ENCODE measurements at places on chromosomes 7 and 10.

DNA sequence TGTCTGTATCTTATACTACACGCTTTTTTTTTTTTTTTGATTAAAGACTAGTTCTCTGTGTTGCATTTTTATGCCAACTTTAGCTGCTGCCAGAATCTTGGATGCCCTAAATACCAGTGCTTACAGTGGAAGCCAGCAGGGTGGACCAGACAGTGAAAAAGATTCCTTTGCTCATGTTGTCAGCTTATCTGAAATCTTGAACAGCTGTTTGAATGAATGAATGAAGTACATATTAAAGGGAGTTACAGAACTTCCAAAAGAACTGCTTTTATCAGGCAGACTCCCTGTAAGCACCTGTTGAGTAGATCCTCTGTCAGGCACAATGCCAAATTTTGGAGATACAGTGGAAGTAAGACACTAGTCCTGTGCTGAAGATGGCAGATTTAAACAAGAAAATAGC, 184.9 kb downstream of the PPP1R9A start:
- no peak for DNase-seq

- no peak for DNase-seq
Observed at GRCh38 chr7:16652888-16653287, 6.9 kb downstream of the BZW2 start.

GRCh38 chr10:99236627-99237309, 1.1 kb upstream of the HPSE2 start:
- DNase-seq = no peak

DNA sequence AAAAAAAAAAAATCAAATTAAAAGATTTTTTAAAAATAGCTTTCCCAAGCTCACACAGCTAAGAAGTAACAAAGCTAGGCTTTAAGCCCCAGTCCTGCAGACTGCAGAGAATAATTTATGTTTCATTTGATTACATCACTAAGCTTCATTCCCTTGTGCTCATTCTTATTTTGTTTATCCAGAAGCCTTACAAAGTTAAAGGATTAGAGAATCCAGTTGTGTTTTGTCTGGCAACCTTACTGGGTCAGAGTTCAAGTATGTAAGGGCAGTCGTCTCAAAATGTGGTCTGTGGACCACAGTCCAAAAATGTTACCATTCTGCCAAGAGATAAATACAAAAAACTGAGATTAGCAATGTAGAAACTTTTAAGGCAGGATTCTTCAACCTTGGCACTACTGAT, 32.1 kb upstream of the EZH2 start:
- no peak for DNase-seq

GRCh38 chr7:109387530-109387929, 817.9 kb downstream of the DNAJB9 start:
- DNase-seq = no peak

DNA sequence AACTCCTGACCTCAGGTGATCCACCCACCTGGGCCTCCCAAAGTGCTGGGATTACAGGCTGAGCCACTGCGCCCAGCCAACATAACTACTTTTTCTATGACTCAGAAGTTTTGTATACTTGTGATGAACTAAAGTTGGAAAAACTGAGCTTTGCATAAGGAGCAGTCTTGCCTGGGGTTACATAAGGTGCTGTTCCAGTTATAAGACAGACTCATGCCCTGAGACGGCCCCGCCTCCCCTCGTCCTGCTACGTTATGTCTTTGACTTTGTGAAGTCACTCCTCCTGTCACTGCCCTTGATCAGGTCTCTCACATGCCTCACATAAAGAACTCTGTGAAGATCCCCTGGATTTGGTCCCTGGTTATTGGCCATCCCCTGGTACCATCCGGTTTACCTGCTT, 40.4 kb upstream of the OPN4 start:
- no peak for DNase-seq

DNA sequence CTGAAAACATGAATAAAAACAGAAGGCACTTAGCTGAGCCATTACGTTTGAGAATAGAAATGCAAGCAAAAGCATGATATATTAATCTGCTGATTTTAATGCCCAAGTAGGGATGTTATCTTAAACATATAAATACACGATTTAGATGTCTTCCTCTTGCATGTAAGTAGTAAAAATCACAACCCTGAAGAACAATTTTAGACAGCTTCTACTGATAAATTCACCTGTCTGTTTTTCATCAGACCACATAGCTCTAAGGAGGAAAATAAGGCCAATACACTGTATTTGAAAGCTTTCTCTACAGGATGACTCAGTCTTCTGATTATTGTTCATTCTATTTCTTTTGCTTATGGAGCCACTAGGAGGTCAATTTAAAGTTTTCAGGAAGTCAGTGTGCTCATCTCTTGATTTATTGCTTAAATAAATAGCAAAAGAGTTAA, 210.9 kb upstream of the CHRM2 start:
- no peak for DNase-seq

- DNase-seq = no peak
Observed at GRCh38 chr7:50591098-50591479, 25.9 kb upstream of the DDC start.

DNA sequence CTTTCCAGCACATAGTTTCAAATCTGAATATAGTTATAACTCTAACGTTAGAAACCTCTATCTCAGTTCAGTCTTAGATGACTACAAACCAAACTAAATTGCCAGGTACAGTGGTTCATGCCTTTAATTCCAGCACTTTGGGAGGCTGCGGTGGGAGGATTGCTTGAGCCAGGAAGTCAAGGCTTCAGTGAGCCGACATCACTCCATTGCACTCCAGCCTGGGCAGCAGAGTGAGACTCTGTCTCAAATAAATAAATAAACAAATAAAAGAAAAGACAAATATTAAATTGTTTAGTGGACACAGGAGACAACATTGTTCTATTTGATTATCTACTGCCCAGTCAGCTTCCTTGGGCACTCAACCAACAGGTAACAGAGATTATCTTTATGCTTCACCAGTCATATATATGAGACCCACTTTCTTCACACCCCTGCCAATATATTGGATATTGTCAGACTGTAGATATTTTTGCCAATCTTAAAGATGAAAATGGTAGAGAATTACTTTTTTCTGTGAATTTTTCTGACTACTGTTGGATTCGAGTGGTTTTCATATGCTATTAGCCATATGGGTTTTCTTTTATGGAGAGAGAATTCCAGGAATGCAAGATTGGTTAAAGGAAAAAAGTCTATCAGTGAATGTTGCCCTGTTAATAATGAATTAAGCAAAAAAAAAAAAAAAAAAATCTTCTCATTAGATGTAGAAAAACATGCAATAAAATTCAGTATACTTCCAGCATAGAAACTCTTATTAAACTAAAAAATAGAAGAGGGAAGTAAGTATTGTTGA, 16.0 kb downstream of the HDAC9 start:
- no peak for DNase-seq

DNA sequence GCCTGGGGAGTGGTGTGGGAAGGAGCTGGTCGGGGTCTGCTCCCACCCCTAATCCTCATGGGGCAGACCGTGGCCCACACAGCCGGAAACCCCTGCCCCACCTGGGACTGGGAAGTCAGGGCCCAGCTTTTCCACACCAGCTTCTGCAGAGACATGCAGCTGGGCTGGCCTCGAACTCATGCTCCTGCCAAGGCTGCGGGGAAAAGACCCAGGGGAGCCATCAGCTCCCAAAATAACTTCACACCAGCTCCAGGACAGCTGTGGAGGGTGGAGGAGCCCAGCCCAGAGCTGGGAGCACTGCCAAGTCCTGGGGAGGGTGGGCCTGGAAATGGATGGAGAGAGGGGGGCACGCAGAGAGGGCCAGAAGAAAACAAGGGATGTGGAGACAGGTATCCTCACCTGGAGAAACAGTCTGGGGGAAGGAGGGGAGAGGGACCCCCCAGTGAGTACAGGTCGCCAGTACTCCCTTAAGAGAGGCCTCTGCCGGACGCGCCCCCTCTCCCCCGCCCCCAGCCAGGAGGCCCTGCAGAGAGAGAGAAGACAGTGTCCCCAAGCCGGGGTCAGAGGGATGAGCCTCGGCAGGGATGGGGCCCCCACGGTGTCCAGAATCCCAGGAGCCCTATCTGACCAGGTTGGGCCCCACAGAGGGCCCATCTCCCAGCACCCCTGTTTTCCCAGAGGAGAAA, 11.5 kb upstream of the GRIFIN start:
- no peak for DNase-seq

- no peak for DNase-seq
Observed at GRCh38 chr10:57628592-57629284, 639.0 kb downstream of the IPMK start.
